ENCODE measurements at places on chromosomes 12 and 14.

DNA sequence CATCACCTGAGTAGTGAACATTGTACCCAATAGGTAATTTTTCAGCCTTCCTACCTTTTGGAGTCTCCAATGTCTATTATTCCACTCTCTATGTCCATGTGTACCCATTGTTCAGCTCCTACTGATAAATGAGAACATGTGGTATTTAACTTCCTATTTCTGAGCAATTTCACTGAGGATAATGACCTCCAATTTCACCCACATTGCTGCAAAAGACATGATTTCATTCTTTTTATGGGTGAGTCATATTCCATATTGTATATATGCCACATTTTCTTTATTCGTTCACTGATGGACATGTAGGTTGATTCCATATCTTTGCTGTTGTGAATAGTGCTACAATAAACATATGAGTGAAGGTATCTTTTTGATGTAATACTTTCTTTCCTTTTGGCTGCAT lies 16.4 kb upstream of the BTG1 start:
- DNase-seq = no peak

DNA sequence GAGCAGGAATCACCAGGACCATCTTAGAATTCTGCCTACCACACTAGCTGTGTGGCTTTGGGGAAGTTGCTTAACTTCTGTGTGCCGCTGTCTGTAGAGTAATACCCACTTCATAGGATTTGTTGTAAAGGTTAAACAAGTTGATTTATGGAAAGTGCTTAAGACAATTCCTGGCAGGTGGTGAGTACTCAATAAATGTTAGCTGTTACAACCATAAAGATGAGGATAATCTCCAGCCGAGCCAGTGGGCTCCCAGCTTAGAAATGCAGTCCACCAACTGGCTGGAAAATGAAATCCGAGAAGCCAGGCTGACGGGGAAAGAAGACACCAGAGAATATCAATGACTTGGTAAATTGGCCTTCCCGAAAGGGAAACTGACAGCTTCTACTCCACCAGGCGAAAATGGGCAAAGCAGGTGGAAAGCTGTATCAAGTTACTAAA lies 173.5 kb downstream of the CHST11 start:
- no peak for DNase-seq

DNA sequence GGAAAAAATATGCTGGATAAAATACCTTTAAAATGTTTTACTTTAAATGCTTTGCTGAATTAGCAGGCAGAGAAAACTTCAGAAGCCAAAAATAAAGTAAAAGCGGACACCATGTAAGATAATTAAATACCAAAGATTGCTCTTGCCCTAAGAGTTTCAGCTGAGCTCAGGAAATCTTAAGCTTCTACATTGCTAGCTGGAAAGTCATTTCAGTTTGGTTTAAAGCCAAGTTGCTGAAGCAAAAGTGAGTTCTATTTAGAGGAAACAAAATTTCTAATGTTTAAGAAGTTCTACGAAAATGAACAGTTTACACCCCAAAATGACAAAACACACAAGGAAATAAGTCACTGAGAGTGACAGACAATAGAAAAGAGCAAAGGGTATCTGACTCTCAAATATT lies 310.0 kb downstream of the ADAMTS20 start:
- DNase-seq = no peak

DNA sequence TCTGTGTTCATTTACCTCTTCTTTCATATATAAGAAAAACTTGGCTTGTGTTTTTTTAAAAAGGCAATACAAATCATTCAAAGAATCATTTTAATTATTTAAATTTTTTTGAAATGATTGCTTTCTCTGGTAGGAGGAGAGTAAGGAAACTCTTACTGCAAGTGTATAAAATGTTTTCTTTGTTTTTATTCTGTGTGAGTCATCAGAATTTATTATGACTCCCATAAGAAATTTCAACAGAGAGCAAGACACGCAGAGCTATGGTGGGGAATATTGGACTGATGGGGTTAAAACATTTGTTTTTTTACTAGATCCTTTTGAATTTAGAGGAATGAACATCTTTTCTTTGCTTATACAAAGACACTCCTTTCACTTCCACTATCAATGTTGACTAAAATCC lies 119.1 kb upstream of the ATXN7L3B start:
- no peak for DNase-seq
